Stimulated activated CD4-positive, alpha-beta T cell treated with anti-CD3 and anti-CD28 coated beads, Interleukin-1b, Interleukin-23, amount 100 ng/mL, for 1 hour (primary cell): ENCODE measurements at places on chromosomes 7 and 10.

- no peak for DNase-seq
Measured at GRCh38 chr10:63843107-63843506, 321.9 kb downstream of the REEP3 start.

DNA sequence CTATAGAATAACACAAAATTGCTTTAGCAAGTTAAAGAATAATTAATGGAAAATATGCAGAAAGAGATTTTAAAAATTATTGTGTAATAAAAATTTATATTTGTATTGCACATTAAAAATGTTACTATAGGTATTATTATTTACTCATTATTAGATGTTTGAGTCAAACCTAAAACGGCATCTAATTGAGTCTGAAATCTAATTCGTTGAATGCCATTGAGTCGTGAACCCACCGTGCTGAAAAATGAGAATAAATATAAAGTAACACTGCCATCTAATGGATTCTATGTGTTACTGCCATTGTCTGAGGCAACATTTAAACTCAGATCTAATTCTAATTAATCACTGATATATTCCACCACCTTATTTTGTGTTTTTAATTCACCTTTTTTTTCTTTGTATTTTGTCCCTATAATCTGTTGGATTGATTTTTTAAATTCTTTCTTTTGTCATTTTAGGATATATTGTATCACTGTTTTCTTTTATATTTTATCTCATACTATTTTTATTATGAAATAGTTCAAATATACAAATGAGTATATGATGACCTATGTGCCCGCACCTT is 62.2 kb downstream of the SAMD9 start:
- no peak for DNase-seq

DNA sequence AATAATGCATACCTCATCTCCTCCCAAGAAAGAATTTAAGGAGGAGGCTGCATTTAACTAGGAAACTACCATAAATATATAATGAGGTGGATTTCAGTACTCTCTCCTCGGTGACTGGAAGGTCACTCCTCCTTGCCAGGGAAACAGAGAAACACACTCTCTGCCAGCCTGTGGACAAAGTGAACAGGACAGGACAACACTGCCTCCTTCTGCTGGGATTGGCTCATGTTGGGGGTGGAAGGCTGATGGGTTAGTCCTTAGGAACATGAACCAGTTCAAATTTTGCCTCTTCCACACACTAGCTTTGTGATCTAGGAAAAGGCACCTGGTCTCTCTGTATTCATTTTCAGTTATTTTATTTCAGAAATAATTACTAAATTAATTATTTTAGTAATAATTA is 50.6 kb upstream of the STEAP4 start:
- no peak for DNase-seq

DNA sequence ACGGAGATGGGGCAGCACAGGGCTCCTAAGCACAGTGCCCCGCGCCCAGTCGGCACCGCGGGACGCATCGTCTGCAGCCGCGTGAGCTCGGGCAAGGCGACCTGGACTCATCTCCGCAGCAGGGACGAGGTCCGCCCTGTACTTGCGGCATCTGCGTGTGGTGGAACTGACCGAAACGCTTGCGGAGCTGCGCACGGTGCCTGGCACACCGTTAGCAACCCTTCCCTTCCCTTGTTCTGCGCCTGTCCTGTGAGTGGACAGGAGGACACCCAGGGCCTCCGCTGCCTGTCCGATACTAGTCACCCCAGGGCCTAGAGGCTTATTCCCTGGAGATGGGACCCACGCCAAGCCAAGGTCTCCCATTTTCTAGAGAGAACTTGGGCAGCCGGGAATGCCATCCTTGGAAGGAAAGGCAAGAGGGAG is 98.5 kb downstream of the WDR11 start:
- DNase-seq = no peak

DNA sequence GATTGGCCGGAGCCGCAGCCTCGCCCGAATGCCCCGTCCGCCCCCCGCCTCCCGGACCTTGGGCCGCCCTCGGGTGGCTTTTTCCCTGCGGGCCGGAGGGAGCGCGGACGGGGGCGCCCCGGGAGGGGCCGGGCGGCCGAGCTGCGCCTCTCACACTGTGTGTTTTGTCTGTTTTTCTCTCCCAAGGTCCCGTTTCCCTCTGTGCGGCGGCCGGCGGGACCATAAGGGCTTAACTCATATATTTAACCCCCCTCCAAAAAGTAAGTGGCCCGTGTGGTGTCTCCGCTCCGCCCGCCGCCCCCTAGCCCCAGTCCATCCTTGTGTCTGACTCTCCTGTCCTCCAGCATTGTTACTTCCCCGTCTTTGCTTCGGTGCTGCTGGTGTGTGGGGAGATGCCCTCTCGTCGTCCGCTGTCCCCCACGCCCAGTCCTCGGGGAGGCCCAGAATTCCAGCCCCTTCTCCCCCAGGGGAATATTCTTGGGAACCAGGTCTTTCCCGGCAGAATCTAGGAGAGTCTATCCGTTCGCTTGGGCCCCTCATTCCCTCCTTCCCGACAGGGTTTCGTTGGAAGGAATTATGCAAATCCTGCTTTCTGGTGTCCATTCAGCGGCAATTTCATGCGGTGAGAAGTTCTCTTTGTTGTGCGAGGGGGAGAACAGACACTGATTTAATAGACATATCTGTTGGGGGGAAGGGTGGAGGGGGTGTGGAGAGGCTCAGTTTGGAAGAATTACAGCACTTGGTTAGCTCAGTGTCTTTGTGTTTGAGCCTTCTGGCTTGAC is 1.3 kb downstream of the LCOR start:
- DNase-seq = no peak

GRCh38 chr7:134701272-134701671 is 54.6 kb downstream of the BPGM start:
- DNase-seq = no peak

DNA sequence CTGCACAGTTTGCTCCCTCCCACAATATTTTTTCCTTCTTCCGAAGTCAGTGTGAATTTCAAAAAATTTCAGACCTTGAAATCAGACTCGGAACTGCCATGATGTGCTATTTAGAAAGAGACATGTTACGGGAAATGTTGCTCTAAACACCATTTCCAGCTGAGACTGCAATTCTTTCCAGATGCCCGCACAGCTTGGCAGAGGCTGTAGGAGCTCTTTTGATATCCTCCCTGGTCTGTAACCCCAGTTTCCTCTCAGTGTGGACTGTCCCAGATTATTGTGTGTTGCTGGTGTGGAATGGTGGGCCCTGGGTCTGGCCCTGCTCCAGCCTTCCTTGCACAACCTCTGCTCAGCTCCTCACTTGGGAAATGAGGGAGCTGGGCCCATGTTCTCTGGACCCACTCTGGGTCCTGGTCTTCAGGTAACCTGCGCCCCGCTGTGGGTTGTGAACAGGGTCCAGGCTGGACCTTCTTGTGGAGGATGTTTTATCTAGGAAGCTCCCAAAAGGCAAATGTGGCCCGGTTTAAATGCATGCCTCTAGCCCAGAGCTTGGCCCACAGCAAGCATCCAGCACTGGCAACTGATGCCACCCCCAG is 172.8 kb upstream of the CXCL12 start:
- DNase-seq = no peak

GRCh38 chr10:2173327-2173726 is 436.0 kb upstream of the ADARB2 start:
- DNase-seq = no peak

GRCh38 chr10:48651839-48652238 is 32.8 kb upstream of the WDFY4 start:
- no peak for DNase-seq

GRCh38 chr10:1297566-1298301 is 241.5 kb downstream of the WDR37 start:
- no peak for DNase-seq

DNA sequence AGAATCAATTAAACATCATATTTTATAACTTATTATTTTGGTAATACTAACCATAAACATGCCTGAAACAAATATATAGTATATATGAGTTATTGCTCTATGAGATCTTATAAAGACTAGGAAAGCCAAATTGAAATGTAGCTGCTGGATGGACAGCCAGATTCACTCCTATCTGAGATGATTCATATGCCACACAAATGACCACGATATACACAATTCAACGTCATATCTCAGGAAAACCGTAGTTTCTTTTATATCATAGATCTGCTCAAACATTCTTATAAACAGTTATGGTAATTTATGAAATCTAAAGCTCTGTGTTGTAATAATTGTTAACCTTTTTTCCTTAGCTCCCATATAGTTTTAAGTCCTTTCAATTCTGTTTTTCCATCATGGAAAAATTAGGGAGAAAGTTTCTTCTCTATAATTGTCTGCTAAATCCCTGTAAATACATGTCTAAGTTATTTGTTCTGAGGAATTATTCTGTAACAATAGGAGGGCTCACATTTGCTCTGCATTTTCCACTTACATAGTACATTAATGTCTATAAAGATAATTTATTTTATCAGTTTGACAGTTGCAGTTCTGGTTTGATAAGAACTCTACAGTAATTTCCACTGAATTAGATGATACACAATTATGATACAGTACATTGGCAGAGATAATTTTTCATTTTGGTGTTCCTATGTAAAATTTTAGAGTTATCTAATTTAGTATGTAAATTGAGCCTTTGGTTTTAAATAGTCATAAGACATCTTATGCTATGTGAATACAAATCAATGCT is 42.7 kb downstream of the GNAT3 start:
- DNase-seq = no peak

- no peak for DNase-seq
Measured at GRCh38 chr7:15801551-15801950, 115.1 kb upstream of the MEOX2 start.

DNA sequence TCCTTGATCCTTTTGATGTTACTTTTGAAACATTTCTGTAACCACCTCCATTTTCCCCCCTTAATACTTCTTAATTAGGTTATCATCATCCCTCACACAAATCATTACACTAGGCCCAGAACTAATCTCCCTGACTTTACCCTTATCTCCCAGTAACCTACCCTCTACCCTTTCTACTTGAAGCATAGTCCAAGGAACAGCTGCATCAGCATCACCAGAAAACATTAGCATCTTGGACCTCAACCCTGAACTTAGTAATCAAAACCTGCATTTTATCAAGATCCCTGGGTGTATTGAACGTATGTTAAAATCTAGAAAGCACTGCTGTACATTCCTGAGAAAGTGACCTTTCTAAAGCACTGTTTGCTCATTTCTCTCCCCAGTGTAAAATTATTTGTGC is 38.8 kb downstream of the MGAM2 start:
- DNase-seq = no peak

- DNase-seq = no peak
Measured at GRCh38 chr7:3722396-3722922, 421.4 kb downstream of the SDK1 start.

DNA sequence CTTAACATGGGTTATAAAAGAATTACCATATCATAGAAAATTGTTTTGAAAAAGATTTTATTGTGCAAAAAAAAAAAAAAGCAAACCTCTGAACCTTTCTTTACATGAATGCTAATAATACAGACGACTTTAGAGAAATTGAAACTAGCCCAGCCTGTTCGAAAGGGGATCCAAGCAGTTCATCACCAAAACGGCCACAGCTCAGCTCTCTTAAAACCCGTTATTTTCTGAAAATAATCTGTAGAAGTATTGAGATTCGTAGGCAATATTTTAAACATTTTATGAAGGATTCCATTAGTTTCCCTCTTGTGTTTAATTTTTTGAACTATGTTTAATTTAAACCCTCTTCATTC is 9.9 kb upstream of the GSAP start:
- DNase-seq = no peak

GRCh38 chr7:47816647-47817046 is 131.6 kb downstream of the PKD1L1 start:
- no peak for DNase-seq

DNA sequence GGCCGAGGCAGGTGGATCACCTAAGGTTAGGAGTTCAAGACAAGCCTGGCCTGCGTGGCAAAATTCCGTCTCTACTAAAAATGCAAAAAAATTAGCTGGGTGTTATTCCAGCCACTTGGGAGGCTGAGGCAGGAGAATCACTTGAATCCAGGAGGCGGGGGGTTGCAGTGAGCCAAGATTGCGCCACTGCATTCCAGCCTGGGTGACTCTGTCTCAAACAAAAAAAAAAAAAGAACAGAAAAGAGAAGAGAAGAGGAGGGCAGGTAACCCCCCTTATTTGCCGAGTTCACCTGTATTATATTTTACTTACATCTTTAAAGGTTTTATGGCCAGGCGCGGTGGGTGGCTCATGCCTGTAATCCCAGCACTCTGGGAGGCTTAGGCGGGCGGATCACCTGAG is 91.7 kb downstream of the RNF216 start:
- DNase-seq = no peak

DNA sequence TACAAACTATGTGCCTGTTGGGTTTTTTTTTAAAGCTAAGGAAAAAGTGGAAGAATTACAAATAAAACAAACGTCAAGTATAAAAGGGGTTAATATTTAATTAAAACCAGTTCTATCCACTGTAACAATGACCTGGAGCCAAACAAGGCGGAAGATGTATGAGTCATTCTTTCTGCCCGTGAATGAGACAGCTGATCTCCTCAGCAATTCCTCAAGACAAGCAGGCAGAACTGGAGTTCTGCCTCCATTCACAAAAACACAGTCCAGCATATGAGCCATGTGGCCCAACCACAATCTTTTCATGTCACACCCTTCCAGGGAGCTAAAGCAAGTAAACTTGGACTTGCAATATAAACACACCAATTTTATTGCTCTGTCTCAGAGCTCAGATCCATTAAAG is 8.4 kb downstream of the ETV1 start:
- DNase-seq = no peak

DNA sequence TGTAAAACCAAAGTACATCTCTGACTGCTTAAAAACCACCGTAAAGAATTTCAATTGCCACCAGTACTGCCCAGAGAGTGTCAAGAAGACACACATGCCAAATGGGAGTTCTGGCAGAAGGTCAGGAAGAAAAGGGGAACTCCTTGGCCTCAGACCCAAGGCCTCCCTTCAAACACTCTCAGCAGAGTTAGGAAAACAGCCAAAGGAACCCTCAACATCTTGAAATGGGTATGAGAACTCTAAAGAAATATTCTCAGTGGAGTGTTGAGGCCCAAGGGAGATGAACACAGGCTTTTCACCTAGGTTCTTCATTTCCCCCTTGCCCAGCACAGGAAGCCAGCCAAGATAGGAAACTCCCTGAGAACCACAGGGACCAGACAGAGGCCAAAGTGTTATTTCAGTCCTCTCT is 96.1 kb upstream of the ASAH2 start:
- no peak for DNase-seq

- DNase-seq = no peak
Measured at GRCh38 chr10:76444034-76444800, 1012.8 kb downstream of the LRMDA start.

DNA sequence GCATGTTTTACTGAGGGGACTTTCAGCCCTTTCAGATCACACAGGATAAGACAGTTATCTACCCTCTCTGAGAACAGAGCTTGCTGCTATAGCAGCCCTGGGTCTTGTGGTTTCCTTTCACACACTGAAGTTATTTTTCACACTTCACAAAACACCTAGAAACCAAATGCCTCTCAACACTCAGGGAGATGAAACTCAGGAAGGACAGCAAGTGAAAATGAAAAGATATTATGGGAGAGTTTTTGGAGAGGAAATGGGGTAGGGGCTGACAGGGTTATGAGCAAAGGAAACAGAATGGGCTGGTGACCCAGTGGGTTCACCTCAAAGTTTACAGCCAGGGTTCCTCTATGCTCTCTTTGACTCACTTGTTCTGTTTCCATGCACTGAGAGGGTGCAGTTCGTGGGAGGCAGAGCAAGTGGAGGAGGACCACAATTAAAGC is 17.0 kb upstream of the GIMAP2 start:
- no peak for DNase-seq
